ENCODE measurements at places on chromosomes 12 and 14. TPM values are rescaled to one million over a fixed set of nuclear protein-coding genes. Genes with fewer than 3 reads are reported as not detected.
A peak's percentile ranks its signal among the peaks of the same experiment; 100 is the strongest.

- no peak overlapping the region for H3K4me3 ChIP-seq
- no peaks in the 10 kb centered on the region for H3K36me3 ChIP-seq
- H3K27me3 ChIP-seq, result no peaks in the 10 kb centered on the region
- peaks cover 56% of the 10 kb centered on the region for H3K4me1 ChIP-seq
- no peak for DNase-seq
- no peak overlapping the region for H3K27ac ChIP-seq
Observed at GRCh38 chr12:120834489-120835303, 69.5 kb downstream of the SPPL3 start.

GRCh38 chr12:17383321-17383720 is 706.7 kb downstream of the RERGL start:
- no peaks in the 10 kb centered on the region for H3K4me1 ChIP-seq
- no peaks in the 10 kb centered on the region for H3K27me3 ChIP-seq
- H3K27ac ChIP-seq, result no peak overlapping the region
- no peak for DNase-seq
- no peaks in the 10 kb centered on the region for H3K36me3 ChIP-seq

GRCh38 chr14:35414365-35414764 is 9.8 kb upstream of the NFKBIA start:
- peaks cover 61% of the 10 kb centered on the region for H3K4me1 ChIP-seq
- H3K36me3 ChIP-seq, result no peaks in the 10 kb centered on the region
- DNase-seq, result peak; percentile 37
- H3K27me3 ChIP-seq, result no peaks in the 10 kb centered on the region
- H3K4me3 ChIP-seq, result no peak overlapping the region
- peak overlapping the region; percentile 50 for H3K27ac ChIP-seq

The IFNG-AS1 gene
- not detected for total RNA-seq

DNA sequence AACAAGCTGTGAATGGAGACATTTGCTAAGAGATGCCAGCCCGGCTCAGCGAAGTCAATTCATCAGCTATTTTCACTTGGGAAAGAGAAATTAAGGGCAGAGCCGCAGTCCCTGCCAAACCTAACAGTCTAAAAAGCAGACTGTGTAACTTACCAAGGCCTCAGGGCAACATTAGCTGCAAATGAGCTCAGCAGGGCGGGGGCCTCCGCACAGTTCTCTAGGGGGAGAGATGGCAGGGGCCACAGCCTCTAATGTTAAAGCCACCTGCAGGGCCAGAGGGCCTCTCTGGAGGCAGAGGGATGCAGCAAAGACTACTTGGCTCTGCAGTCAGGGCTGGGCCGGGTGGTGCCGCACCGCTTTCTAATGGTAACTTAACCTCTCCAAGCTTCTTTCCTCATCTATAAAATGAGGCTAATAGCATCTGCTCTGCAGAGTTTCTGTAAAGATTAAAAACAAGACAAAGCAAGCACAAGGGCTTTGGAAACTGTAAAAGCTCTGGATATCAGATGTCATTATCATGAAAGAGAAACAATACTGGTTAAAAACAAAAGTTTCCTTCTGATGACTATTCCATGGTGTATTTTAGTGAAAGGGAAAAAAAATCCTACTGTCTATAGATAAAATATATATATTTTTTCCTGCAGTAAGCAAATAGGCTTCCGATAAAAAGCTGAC is 13.4 kb upstream of the GPRC5A start:
- H3K4me1 ChIP-seq, result no peaks in the 10 kb centered on the region
- no peaks in the 10 kb centered on the region for H3K27me3 ChIP-seq

DNA sequence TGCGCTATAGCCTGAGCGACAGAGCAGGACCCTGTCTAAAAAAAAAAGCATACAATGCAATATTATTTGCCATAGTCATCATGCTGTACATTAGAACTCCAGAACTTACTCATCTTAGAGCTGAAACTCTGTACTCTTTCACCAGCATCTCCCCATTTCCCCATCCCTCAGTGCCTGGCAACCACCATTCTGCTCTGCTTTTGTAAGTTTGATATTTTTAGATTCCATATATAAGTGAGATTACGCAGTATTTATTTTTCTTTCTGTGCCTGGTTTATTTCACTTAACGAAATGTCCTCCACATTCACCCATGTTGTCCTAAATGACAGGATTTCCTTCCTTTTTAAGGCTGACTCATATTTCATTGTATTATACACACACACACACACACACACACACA is 121.8 kb downstream of the BBS10 start:
- no peaks in the 10 kb centered on the region for H3K36me3 ChIP-seq
- no peak for DNase-seq
- no peak overlapping the region for H3K27ac ChIP-seq
- no peaks in the 10 kb centered on the region for H3K4me1 ChIP-seq

DNA sequence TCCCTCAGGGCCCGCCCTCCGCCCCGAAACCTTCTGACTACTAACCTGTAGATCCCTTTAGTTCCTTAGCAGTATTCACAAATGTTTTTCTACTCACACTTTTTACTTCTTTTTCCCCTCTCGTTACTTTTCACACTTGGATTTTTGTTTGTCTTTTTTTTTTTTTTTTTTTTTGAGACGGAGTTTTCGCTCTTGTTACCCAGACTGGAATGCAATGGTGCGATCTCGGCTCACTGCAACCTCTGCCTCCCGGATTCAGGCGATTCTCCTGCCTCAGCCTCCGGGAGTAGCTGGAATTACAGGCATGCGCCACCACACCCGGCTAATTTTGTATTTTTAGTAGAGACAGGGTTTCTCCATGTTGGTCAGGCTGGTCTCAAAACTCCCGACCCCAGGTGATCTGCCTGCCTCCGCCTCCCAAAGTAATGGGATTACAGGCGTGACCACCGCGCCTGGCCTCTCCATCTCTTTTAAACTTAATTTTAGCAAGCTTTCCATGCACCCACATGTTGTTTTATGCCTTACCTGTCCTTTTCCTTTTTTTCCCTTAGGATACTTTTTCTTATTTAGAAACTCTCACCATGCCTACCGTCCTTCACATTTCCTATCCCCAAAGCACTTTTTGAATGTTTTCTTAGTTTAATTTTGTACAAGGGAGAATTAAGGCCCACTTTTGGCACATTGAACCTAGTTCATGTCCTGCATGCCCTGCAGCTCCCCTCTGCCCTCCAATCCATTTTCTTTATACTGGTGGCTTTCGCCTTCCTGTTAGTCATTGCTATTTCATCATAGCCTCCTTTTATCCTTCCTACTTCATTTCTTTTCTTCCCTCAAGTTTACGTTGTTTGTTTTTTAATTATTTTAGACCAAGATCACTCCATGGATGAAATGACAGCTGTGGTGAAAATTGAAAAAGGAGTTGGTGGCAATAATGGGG is 1.1 kb downstream of the SP1 start:
- H3K27me3 ChIP-seq, result no peaks in the 10 kb centered on the region
- H3K4me3 ChIP-seq, result peak overlapping the region; percentile 58
- peak overlapping the region; percentile 98 for H3K27ac ChIP-seq
- H3K36me3 ChIP-seq, result peaks cover 19% of the 10 kb centered on the region
- peaks cover 59% of the 10 kb centered on the region for H3K4me1 ChIP-seq
- DNase-seq, result no peak

- no peak overlapping the region for H3K27ac ChIP-seq
- no peak for DNase-seq
- no peaks in the 10 kb centered on the region for H3K36me3 ChIP-seq
- H3K4me3 ChIP-seq, result no peak overlapping the region
- no peaks in the 10 kb centered on the region for H3K27me3 ChIP-seq
Observed at GRCh38 chr12:60230056-60230455, 634.2 kb downstream of the SLC16A7 start.

GRCh38 chr12:70398862-70399261 is 32.8 kb downstream of the KCNMB4 start:
- no peaks in the 10 kb centered on the region for H3K27me3 ChIP-seq
- H3K4me1 ChIP-seq, result no peaks in the 10 kb centered on the region
- no peak for DNase-seq
- no peak overlapping the region for H3K27ac ChIP-seq
- no peaks in the 10 kb centered on the region for H3K36me3 ChIP-seq
- H3K4me3 ChIP-seq, result no peak overlapping the region

DNA sequence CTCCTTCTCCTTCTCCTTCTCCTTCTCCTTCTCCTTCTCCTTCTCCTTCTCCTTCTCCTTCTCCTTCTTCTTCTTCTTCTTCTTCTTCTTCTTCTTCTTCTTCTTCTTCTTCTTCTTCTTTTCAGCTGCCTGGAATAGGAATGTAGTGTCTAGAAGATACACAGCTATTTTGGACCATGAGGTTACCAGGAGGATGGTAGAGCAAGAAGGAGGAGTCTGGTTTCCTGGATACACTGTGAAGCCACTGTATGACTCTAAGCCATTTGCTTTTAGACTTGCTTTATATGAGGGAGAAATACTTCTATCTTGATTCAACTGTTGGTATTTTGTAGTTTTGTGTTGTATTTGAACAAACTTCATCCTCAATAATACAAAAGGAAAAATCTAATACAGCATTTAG is 3.0 kb upstream of the MYBPC1 start:
- no peak overlapping the region for H3K27ac ChIP-seq
- no peak for DNase-seq
- no peaks in the 10 kb centered on the region for H3K4me1 ChIP-seq
- H3K36me3 ChIP-seq, result no peaks in the 10 kb centered on the region

DNA sequence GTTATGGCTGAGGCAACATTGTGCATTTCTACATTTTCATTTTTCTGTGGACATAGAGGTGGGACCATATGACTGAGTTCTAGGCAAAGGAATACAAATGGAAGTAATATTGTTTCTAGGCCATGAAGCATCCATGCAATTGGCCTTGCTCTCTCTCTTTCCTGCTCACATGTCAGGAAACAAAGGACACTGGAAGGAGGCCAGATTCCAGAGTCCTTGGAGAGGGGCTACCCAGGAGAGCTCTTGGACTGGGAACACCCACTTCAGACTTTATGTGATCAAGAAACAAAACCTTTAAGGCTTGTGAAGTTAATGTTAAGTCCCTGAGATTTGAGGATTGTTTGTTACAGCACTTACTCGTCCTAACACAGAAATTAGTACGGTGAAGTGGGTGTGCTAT is 32.8 kb downstream of the PDZRN4 start:
- no peaks in the 10 kb centered on the region for H3K27me3 ChIP-seq
- H3K4me3 ChIP-seq, result no peak overlapping the region
- no peak for DNase-seq
- no peak overlapping the region for H3K27ac ChIP-seq
- no peaks in the 10 kb centered on the region for H3K36me3 ChIP-seq

- H3K36me3 ChIP-seq, result no peaks in the 10 kb centered on the region
- peaks cover 52% of the 10 kb centered on the region for H3K27me3 ChIP-seq
- no peak overlapping the region for H3K27ac ChIP-seq
- no peak overlapping the region for H3K4me3 ChIP-seq
- no peak for DNase-seq
Observed at GRCh38 chr12:52789637-52790426, 6.1 kb downstream of the KRT3 start.

DNA sequence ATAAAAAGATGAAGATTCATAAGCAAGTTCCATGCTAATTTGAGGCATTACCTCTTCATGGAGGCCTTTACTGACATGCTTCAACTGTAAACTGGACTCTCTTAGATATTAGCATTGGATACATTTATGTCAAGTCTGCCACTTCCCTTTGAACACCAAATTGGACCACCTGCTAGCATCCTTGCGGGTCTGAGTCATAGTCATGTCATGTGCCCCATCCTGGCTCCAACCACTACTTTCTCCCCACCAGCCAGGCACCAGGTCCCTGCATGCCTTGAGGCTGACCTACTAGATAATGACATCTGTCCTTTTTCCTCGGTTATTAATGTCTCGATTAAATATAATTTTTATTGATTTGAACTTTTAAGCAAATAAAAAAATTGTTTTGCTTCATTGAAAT is 32.9 kb upstream of the EEA1 start:
- H3K36me3 ChIP-seq, result no peaks in the 10 kb centered on the region
- H3K4me3 ChIP-seq, result no peak overlapping the region
- H3K27me3 ChIP-seq, result no peaks in the 10 kb centered on the region
- DNase-seq, result no peak
- no peak overlapping the region for H3K27ac ChIP-seq
- no peaks in the 10 kb centered on the region for H3K4me1 ChIP-seq

DNA sequence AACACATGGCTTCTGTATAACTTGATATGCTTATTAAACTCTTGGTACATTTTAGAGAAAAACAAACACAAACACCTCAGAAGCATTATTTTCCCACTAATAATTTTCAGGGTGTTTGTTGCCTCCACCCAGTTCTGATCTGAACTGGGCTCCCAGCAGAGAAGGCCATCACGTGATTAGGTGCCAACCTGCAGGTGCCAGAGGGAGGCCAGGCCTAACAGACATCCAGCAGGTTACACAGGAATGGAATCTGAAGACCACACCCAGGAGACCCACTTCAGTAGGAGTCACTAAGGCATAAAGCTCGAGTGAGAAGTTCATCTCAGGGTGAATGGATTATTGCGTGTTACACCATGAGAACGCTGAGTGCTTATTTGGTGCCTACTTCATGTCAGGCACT is 8.9 kb downstream of the SLC6A12 start:
- no peaks in the 10 kb centered on the region for H3K36me3 ChIP-seq
- no peak overlapping the region for H3K4me3 ChIP-seq
- no peaks in the 10 kb centered on the region for H3K4me1 ChIP-seq
- no peak for DNase-seq
- no peak overlapping the region for H3K27ac ChIP-seq
- H3K27me3 ChIP-seq, result peaks cover 40% of the 10 kb centered on the region

The CCDC177 gene
- not detected for total RNA-seq

GRCh38 chr12:102766961-102767360 is 150.1 kb downstream of the PAH start:
- H3K4me3 ChIP-seq, result no peak overlapping the region
- DNase-seq, result no peak
- H3K27me3 ChIP-seq, result no peaks in the 10 kb centered on the region

GRCh38 chr12:100827901-100828520 is 33.4 kb downstream of the ANO4 start:
- H3K27me3 ChIP-seq, result no peaks in the 10 kb centered on the region
- H3K27ac ChIP-seq, result no peak overlapping the region
- no peak for DNase-seq
- H3K4me3 ChIP-seq, result no peak overlapping the region
- no peaks in the 10 kb centered on the region for H3K36me3 ChIP-seq

DNA sequence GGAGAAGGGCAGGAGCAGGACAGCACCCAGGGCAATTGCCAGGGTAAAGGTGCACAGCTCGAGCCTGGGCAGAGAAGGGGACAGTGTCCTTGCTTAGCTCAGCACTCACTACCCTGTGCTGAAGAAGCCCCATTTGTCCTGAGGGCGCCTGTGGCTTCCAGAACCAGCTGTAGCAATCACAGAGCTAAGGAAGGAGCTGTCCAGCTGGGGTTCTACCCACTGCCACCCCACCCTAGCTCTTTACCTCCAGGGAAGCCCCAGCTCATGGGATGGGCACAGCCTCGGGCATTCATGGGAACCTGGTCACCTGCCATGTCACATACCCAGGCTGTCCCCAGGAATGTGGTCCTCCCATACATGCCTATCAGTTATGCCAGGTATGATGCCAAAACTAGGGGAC is 5.8 kb downstream of the LMBR1L start:
- H3K4me1 ChIP-seq, result peaks cover 55% of the 10 kb centered on the region
- peaks cover 43% of the 10 kb centered on the region for H3K36me3 ChIP-seq
- no peak for DNase-seq
- H3K27ac ChIP-seq, result peak overlapping the region; percentile 38
- no peak overlapping the region for H3K4me3 ChIP-seq

GRCh38 chr12:38328306-38328895 is 11.8 kb downstream of the ALG10B start:
- H3K4me1 ChIP-seq, result no peaks in the 10 kb centered on the region
- DNase-seq, result no peak
- H3K36me3 ChIP-seq, result no peaks in the 10 kb centered on the region
- no peaks in the 10 kb centered on the region for H3K27me3 ChIP-seq
- H3K27ac ChIP-seq, result no peak overlapping the region
- H3K4me3 ChIP-seq, result no peak overlapping the region
